T-helper 17 cell (primary cell): ENCODE measurements at places on chromosomes 11 and 22.

- DNase-seq = no peak
These were observed 249.8 kb upstream of the UBASH3B start for GRCh38 chr11:122405547-122406341.

- no peak for DNase-seq
These were observed 33.7 kb downstream of the APLP2 start for GRCh38 chr11:130103296-130103814.

DNA sequence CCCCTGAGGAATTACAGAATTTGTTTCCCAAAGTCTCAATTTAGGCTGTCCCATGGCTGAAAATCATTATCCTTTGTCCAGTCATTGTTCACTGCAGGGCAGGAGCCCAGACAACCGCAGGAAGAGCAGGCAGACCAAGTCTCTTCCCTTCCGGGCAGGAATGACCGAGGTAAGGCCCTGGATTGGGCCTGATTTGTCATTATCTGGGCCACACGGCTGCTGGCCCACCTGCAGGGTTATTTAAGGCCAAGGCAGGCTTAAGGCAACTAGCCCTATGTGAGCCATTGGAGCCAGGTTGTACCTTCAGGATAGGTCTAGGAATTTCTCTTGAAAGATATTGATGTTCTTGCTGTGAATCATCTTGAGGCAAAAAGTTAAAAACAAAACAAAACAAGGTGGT lies 9.7 kb upstream of the IL10RA start:
- no peak for DNase-seq

DNA sequence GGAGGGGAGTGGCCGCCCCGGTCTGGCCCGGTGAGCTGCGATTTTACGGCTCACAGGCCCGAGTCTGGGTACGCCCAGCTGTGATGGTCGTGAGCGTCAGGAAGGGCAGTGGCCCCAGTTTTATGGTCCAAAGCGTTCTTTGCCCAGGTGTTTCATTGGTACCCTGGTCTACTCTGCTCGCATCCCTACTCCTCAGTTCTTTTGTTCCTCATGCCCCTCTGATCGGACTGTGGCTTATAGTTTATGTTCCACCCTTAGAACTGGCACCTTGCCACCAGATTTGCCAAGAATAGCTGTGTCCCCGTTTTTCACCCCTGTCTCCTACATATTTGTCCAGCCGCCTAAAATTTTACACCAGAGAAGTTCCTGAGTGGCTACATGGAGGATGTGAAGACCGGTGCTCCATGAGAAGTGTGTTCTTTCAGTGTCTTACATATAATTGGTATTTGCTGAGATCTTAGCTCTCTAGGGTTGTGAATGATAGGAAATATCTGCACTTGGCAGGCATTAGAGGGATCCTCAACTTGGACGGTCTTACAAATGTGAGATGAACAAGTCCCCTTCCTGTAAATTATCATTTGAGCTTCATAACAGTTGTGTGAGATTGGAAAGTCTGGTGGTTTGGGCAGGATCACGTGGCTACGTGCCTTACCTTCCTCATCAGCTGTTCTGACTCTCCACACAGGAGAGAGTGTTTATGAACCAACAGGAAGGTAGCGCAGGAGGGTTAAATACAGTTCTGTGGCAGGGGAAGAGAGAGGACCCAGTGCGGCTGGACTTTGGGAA lies 1.1 kb downstream of the PANX1 start:
- DNase-seq = no peak

GRCh38 chr11:134050541-134051383 lies 18.1 kb upstream of the JAM3 start:
- DNase-seq = peak; percentile 73

GRCh38 chr11:65329944-65330403 lies 3.7 kb upstream of the DPF2 start:
- peak; percentile 63 for DNase-seq

GRCh38 chr22:49953680-49954344 lies 6.8 kb upstream of the PIM3 start:
- no peak for DNase-seq

- DNase-seq = no peak
These were observed 10.2 kb upstream of the CLNS1A start for GRCh38 chr11:77647654-77648305.
